ENCODE measurements at places on chromosomes 1 and 21.

- DNase-seq, result no peak
Observed at GRCh38 chr1:230005040-230005439, 62.0 kb upstream of the GALNT2 start.

DNA sequence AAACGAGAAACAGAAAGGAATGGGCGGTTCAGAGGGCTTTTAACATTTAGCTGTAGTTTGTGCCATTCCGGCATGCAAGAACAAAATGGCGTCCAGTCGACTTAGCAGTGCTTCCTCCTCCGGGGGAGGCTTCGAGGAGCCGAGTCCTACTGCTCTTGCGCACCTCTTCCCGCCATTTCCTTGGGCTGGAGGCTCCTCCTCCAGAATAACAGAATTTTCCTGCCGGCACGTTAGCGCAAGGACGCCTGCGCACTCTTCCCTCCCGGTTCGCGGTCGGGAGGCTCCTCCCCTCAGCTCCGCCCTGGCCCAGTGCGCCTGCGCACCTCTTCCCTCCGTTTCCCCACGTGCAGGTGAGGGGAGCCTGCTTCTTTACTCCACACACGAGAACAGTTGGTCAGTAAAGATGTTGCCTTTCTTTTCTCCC, 1.0 kb downstream of the DMRTB1 start:
- DNase-seq, result no peak

DNA sequence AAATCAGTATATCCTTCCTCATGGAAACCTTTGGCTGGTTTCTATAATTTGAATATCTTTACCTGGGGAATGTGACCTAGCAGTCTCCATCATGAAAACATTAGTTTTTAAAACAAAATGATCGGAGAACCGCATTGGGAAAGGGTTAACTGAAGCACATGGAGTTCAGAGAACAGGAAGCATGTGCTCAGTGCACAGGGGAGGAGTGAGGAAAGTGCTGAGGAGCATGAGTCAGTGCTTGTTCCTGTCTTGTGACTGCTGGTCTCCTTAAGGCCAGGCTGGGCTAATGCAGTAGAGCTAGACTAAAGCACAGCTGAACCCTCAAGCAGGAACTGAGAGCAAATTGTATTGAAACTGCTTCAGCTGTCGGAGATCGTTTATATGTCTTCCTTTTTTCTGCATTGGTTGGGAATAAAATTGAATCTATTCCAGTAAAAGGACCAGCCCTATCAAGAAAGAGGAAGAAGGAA, 5.8 kb downstream of the IFI16 start:
- peak; percentile 79 for DNase-seq

DNA sequence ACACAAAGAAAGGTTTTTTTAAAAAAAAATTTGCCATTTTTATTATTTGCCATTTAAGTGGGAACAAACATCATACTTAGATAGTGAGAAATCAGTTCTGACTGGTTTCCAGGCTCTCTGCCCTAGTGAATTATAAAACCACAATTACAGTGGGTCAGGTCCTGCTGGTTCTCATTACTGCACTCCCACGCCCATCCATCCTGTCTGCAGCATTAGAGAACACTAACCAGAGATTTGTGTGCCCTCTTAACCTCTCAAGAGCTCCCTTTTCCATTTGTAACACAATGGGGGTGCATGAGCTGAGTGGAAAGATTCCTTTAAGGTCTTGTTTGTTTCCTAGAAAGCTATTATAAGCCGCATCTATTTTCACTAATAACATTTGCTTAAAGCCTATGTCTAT, 489.3 kb downstream of the AMY1C start:
- DNase-seq, result no peak

- no peak for DNase-seq
Observed at GRCh38 chr1:82395440-82395839, 594.7 kb downstream of the ADGRL2 start.

- DNase-seq, result no peak
Observed at GRCh38 chr1:119720866-119721440, 9.2 kb downstream of the PHGDH start.

GRCh38 chr1:88330201-88330600, 353.9 kb upstream of the PKN2 start:
- no peak for DNase-seq

DNA sequence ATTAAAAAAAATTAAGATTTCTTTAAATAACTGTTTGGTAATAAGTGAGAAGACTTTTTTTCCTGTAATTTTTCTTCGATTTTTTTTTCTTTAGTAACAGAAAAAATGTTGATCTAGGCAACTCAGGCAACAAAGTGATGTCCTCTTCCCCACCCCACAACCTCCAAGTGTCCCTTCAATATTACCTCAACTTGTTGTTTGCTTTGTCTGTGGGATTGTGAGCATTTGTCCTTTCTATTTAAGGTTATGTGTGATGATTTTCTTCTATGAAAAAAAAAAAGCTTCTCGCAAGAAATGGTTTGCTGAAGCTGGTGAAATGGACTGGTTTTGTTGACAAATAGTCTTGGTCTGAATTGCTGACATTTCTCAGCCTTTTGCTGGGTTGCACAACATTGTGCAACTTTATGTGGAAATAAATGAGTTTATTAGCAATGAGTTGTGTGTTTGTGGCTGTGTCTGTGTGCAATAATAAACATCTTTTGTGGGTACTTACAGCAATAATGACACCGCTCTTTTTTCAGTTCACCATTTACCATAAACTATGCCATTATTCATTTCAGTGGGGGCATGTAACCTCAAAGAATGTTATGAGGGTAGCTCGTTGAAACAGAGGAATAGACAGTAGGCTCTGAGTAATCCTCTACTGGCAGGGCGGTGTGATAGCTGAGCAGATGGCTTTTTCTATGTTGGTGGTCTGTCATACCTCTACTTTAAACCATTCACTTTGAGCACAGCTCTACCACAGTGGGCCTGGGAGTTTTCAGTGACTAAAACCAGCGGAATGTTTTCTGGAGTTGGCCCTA, 218.4 kb downstream of the HLX start:
- DNase-seq, result no peak

DNA sequence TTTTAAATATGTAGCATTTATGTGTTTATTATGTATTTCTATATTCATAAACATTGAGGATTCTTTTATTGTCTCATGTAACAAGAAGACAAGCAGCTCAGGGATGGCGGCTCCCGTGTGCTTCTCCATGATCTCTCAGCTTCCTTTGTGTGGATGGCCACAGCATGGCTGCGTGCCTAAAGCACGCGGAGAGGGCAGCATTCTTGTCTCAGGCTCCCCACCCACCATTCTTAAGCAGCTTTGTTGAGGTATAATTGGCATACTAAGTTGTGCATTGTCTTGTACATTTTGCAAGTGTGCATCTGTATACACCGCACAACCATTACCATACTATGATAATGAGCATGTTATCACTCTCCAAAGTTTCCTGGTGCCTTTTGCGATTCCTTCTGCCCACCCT, 81.6 kb downstream of the CAMTA1 start:
- no peak for DNase-seq

DNA sequence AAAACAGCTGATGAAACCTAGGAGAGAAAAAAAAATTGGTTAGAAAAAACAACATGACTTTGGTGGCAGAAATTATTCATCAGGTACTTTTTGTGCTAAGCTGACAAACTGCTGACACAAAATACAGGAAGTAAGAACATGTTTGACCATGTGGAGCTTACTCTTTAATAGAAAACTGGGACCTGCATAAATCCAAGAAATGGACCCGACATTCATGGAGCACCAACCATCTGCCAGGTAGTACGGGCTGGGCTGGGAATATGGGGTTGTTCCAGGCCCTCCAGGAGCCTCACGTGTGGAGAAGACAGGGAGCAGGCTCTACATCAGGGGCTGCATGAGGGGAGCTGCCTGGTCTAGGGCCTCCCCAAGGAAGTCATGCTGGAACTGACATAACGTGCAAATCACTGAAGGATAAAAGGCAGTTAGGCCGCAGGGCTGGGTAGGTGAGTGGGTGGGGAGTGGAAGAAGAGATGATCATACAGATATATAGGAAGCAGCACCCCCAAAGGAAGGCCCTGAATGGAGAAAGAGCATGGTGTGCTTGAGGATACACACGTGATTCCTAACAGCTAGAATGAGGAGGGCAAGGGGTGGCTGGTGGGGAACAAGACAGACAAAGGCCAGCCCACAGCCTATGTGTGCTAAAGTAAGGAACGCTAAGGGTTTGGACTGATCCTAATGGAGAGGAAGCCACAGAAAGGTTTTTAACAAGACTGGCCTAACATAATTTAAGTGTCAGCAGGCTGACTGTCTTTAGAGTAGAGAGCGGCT, 26.1 kb downstream of the CD58 start:
- DNase-seq, result no peak

GRCh38 chr21:36487641-36488307, 7.9 kb upstream of the CLDN14 start:
- DNase-seq, result no peak

GRCh38 chr1:163337631-163338030, 15.9 kb downstream of the NUF2 start:
- no peak for DNase-seq

- DNase-seq, result no peak
Observed at GRCh38 chr1:187744665-187745064, 915.9 kb downstream of the PLA2G4A start.

DNA sequence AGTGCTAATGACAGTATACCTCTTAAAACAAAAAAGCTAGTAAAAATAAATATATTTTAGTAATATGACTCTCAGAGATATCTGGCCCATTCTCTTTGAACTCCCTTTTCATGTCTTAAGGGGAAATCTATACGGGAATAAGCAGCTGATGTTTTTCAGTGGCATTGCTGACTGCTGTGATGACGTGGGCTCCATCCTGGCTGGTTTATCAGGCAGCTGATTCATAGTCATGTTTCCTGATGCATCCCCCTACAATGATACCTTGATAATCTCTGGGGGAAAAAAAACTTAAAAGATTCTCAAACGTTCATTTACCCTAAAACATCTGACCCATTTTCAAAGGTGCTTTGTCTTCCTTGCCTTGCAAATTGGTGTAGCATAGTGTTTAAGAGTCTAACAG, 53.8 kb downstream of the ABCA4 start:
- DNase-seq, result no peak

GRCh38 chr1:181129771-181130606, 41.5 kb downstream of the IER5 start:
- DNase-seq, result no peak

GRCh38 chr1:234047123-234047522, 142.6 kb downstream of the SLC35F3 start:
- no peak for DNase-seq

DNA sequence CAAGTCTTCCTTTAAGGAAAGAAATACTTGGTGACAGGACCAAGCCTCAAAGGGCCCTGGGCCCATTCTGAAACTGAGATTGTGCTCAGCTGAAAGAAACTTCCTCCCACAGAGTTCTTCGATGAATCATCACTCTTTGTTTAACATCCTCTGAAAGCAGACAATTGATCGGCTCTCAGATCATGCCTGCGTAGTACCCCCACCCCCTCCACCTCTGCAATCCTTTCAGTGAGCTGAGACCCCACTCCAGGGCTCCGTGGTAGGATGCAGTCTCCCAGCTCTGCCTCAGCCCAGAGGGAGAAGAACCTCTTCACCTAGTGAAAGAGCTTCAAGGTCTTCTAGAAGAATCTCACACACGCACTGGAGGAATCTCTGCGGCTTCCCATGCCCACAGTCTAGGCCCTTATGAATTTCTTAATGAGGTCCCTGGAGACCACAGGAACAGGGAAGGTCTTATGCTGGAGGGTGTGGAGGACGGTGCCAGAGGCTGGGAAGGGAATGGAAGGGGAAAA, 104.9 kb upstream of the SOD1 start:
- peak; percentile 45 for DNase-seq

GRCh38 chr1:165645654-165646366, 14.8 kb downstream of the MGST3 start:
- peak; percentile 23 for DNase-seq

GRCh38 chr1:170032531-170033280, 41.8 kb downstream of the KIFAP3 start:
- no peak for DNase-seq

- DNase-seq, result no peak
Observed at GRCh38 chr1:185819798-185820197, 85.6 kb downstream of the HMCN1 start.

- DNase-seq, result no peak
Observed at GRCh38 chr1:242002510-242002909, 3.6 kb upstream of the MAP1LC3C start.

GRCh38 chr1:59141267-59141863, 155.5 kb upstream of the FGGY start:
- no peak for DNase-seq

- peak; percentile 52 for DNase-seq
Observed at GRCh38 chr1:34924759-34925555, 4.5 kb downstream of the DLGAP3 start.

DNA sequence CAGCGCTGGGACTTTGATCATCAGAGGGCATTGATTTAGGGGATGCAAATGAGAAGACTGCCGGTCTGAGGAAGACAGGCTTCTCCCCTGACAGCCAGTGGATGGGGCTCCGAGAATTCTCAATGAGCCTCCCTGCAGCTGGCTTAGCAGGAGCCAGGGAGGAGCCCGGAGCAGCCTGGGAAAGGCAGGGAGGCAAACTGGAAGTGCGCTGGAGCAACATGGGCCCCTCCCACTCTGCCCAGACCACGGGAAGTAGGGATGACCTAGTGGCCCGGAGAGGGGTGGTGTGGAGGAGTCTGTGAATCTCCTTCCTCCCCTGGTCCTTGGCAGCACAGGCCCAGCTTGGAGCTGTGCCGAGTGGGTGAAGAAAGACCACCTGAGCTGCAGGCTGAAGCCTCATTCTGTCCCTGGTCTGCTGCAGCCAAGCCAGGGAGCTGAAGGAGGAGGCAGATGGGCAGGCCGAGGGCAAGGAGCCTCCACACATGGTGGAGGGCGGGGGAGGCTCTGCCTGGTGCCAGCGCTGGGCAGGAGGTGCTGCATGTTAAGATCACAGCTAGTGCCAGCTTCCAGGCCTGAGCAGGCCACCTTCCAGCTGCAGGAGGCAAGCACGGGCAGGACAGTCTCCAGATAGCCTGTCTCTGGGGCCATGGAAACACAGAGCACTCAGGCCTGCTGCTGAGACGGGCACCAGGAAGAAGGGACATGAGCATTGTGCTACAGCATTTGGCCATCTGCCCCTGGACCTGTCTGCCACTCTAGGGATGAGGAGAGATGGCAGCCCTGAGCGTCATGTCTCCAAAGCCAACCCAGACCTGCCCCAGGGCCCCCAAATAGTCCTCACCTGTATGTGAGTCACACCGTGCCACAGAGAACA, 12.2 kb upstream of the CLSTN1 start:
- no peak for DNase-seq

DNA sequence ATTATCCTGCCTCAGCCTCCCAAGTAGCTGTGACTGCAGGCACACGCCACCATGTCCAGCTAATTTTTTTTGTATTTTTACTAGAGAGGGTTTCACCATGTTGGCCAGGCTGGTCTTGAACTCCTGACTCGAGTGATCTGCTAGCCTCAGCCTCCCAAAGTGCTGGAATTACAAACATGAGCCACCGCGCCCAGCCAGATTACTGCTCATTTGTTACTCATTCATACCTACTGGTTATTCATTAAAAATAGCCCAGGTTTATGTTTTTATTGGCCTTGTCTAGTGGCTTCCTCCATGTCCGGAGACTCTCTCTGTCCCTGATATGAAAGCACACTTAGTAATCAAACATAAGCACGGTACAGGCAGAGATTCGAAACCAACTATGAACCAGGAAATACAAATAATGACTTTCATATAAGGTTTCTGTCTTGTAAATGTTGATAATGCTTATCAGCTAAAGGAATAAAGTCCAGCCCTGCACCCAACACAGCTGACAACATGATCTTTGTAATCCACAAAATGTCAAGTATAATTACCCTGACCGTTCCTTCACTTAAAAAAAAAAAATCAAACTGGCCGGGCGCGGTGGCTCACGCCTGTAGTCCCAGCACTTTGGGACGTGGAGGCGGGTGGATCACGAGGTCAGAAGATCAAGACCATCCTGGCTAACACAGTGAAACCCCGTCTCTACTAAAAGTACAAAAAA, 50.4 kb upstream of the CXADR start:
- no peak for DNase-seq

Measured in CD4-positive, alpha-beta T cell treated with Interleukin-6 for 4 hours (primary cell).